Activated CD8-positive, alpha-beta memory T cell treated with anti-CD3 and anti-CD28 coated beads for 4 hours (primary cell): ENCODE measurements at places on chromosomes 3 and 15.

- no peak for DNase-seq
These were observed 9.8 kb downstream of the HES1 start for GRCh38 chr3:194145702-194146101.

DNA sequence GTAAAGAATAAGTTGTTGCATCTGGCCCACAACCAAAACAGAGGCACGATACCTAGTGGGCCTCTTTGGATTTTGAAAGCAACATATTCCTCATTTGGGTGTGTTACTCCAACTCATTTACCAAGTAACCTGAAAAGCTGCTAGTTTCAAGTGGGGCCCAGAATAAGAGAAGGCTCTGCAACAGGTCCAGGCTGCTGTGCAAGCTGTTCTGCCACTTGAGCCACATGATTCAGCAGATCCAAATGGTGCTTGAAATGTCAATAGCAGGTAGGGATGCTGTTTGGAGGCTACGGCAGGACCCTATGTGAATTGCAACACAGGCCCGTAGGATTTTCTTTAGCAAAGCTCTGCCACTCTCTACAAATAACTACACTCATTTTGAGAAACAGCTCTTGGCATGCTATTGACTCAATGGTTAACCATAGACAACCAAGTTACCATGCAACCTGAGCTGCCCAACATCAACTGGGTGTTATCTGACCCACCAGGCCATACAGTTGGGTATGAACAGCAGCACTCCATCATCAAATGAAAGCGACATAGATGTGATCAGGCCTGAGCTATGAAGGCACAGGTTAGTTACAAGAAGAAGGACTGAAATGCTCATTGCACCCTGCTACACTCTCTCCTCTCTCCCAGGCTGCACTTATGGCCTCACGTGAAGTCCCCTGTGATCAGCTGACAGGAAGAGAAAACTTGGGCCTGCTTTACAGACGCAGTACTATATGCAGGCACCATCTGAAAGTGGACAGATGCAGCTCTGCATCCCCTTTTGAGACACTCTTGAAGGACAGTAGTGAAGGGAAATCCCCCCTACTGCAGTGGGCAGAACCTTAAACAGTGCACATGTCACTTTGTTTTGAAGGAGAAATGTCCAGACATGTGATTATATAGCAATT, 9.5 kb upstream of the MCF2L2 start:
- DNase-seq, result no peak

DNA sequence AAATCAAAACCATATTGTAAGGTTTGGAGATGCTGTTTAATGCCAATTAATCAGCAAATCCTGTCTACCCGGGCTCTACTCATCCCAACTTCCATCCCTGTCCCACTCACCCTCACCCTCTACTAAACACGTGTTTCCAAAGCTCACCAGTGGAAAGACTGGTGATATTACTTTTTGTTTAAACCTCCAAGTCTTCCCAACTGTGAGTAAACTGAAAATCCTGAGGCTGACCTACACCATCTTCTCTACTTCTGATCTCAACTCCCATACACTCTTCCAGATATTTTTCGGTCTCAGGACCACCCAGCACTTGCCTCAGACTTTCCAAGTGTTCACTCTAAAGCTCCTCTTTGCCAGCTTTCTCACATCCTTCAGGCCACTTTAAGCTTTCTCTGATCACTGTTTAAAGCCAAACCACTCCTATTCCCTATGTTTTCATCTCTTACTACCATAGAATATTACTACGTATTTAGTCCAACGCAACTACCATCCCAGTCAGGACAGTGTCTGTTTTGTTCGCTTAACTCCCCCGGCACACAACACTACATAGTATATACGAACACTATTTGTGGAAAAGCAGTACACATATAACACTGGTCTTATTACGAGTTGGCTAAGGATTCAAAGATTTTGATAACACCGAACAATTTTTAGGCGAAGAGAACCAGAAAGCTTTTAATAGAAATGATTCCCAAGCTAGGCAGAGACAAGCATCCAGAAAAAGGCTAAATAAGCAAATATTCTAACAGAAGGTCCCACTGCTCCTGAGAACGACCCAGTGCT, 684 bp downstream of the RPL4 start:
- DNase-seq, result no peak

GRCh38 chr3:141011997-141012262, 39.2 kb upstream of the SPSB4 start:
- DNase-seq, result no peak

- DNase-seq, result no peak
These were observed 1.0 kb downstream of the COPS2 start for GRCh38 chr15:49154359-49154758.

GRCh38 chr15:101639667-101640066, 12.5 kb downstream of the TM2D3 start:
- DNase-seq, result no peak

- DNase-seq, result no peak
These were observed 300.2 kb upstream of the SLCO3A1 start for GRCh38 chr15:91553196-91553854.

DNA sequence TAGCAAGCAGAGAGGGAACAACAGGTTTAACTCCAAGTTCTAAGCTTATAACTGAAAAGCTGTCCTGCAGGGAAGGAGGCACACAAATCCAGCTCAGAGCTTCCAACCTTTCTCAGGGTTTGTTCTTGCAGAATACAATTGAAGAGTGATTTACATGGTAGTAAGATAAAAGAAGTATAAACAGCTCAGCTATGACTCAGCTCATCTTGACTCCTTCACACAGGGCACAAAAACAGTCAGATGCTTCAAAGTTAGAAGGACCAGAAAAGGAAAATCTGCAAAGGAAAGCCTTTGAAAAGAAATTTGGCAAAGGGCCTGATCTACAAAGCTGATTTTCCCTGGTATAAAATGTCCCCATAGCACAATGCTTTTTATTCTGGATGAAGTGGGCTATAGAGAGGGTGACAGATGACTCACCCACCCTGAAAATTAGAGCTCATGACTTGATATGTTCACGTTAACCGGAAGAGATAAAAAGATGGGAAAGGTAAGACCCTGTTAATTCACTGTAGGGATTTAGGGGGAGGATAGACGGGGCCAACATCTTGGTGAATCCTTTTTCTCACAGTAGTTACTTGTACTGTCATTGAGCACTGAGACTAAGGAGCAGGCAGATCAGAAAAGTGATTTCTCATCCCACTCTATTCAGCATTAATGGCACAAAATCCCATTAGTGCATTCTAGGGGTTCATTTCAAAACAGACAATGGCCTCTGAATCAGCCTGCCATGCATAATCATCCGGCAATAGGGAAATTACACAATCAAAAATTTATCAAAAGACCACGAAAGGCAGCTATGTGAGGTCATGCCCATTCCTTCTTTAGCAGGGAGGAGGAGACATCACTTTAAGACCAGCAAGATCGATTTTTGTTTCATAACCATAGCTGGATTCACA, 143.5 kb downstream of the GAP43 start:
- DNase-seq, result no peak

DNA sequence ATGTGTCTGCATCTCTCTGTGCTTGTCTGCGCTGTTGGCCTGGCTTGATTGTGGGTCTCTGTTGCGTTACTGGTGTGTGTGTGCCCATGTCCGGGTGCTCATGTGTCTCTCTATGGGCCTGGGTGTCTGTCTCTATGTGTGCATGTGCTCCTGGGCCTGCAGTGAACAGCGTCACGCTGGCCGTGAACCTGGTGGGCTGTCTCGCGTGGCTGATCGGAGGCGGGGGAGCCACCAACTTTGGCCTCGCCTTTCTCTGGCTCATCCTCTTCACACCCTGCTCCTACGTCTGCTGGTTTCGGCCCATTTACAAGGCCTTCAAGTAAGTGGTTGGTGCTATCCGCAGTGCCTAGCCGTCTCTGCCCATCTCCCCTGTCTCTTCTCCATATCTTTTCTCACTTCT, 7.0 kb upstream of the PPCDC start:
- no peak for DNase-seq
